ENCODE measurements at places on chromosomes 11 and 22.

DNA sequence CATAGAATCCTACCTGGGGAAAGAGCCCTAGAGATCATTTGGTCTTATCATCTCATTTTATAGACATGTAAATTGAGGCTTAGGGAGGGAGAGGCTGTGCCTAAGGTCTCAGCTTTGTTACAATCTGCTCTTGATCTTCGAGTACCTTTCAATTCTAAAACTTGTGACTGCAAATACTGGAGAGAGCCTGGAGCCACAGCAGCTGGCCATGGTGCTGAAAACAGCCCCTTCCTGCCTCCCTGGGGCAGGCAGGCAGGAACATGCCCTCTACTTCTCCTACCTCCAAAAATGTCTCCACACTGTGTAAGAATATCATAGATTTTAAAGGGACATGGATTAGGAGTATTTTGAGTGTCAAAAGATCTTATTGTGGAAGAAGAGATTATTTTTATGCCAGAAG, 52.2 kb downstream of the C22orf42 start:
- no peak for DNase-seq

GRCh38 chr22:42860968-42861367, 3.9 kb upstream of the ARFGAP3 start:
- no peak for DNase-seq

DNA sequence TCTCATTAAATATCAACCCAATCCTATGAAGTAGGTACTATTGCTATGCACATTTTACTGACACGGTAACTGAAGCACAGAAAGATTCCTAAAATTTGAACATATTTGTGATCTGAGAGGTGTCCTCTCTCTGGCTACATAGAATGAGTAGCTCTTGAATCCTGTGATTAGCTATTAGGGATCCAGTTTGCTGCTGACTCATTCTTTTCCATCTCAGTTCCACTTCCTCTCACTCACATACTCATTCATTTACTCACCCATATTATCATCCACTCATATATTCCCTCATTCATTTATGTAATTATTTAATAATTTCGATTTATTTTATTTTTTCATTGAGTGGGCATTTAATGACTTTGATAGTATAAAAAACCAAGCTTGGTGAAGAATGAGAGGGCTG, 42.7 kb downstream of the OR5B17 start:
- no peak for DNase-seq

- DNase-seq: no peak
These were observed 3.2 kb downstream of the NELL1 start for GRCh38 chr11:20672575-20672974.

- DNase-seq: peak; percentile 9
These were observed 62.1 kb upstream of the NUP50 start for GRCh38 chr22:45101515-45102227.

DNA sequence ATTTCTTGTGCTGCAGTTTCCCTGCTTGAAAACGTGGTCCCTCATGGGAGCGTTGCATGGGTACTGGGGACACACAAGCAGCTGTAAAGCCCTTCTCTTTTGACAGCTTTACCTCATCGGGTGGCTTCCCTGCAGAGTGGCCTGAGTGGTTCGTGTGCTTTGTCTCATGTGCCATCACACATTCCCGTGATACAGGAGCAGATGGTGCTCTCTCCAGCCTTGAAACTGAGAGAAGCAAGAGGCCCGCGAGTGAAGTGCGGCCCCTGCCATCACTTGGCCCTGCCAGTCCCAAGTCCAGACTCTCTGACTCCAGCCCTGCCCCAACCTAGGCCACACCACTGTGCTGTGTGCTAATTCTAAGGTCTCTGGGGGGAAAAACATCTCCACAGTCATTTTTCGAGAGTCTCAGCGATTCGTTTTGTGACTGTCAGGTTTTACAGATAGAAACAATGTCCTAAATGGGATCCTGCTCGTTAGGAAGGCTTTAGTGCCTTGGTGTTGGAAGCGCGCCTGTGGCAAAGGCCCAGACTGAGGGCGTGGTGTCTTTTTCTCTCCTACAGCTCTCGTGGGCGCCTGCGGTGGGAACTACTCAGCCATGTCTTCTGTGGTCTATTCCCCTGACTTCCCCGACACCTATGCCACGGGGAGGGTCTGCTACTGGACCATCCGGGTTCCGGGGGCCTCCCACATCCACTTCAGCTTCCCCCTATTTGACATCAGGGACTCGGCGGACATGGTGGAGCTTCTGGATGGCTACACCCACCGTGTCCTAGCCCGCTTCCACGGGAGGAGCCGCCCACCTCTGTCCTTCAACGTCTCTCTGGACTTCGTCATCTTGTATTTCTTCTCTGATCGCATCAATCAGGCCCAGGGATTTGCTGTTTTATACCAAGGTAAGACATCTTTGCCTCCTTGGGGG, 64.2 kb downstream of the KREMEN1 start:
- no peak for DNase-seq

DNA sequence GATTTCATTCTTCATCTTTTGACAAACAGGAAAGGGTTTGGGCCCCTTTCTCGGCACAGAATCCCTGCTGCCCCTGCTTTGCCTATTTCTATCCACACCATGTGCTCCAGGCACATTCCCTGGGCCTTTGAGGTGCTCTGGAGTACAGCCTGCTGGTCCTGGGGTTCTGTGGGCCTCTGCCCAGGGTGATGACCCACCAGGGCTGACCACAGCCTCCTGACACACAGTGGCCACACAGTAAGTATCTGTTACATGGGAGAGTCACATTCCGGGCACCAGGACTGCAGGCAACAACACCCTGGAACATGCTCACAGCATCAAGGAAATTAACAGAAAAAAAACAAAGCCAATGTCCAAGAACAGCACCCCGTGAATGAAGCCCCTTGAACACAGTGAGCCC, 39.1 kb downstream of the SCUBE2 start:
- no peak for DNase-seq

DNA sequence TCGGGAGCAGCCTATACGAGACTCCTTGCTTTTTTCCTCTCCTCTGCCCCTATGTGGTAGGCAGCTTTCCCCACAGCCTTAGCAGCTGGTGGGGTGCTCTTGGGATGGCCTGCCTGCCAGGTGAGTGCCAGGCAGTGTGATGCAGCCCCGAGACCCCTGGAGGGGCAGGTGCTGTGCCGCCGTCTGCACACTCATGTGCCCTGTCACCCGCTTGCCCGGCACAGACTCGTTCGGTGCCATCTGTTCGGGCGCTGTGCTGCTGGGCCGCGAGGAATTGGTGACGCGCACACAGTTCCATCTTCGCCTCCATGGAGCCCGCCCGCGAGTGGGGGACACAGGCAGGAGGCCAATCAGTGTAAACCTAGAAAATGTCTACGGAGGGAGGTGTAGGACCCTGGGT, 15.1 kb downstream of the TRMU start:
- no peak for DNase-seq

DNA sequence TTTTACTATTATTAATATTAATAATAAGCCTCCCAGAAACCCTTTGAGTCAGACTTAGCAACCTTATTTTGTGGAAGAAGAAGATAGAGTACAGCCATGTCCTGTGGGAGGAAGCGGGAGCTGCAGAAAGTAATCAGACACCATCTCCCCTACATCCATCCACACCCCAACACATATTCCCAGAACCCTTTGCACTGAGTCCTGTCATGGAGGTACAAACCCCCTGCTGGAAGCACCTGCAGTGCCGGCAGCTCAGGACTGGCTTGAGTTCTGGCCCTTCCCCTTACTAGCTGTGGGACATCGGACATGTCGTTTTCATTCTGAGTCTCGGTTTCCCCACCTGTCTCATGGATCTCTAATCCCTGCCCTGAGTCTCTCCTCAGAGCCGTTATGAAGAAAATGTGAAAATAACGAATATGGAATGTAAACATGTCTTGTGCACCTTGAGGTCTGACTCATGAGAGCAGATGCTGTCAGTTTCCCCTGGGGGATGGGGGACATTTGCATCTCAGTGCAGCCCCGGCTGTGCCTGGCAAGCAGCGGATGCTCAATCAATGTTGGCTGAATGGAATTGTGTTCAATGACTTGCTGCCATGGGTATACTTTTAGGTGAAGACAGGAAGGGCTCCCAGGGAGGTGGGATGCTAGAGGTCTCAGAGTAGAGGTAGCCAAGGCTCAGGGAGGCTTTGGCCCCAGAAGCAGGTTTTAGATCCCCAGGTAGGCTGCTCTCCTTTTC, 45.4 kb downstream of the TP53I11 start:
- DNase-seq: no peak

- DNase-seq: no peak
These were observed 25.6 kb downstream of the TBX1 start for GRCh38 chr22:19786264-19786585.

GRCh38 chr11:128803449-128804245, 63.4 kb downstream of the KCNJ1 start:
- DNase-seq: no peak

- DNase-seq: no peak
These were observed 30.5 kb upstream of the PPARA start for GRCh38 chr22:46119729-46120419.

- DNase-seq: peak; percentile 9
These were observed 56.8 kb downstream of the SLC1A2 start for GRCh38 chr11:35362521-35362980.

DNA sequence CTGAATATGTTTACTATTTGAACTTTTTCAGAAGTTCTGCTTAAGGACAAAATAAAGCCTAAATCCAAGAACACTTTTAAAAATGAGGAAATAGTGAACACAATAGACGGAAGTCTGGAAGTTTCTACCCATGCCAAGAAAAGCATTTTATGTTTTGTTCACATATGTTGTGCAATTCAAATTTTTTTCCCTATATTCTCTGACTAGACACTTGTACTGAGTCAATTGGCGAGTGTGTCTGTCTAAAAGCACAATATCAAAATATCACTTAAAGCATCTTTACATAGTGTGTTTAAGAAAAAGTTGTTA, 29.2 kb downstream of the INCENP start:
- DNase-seq: no peak

DNA sequence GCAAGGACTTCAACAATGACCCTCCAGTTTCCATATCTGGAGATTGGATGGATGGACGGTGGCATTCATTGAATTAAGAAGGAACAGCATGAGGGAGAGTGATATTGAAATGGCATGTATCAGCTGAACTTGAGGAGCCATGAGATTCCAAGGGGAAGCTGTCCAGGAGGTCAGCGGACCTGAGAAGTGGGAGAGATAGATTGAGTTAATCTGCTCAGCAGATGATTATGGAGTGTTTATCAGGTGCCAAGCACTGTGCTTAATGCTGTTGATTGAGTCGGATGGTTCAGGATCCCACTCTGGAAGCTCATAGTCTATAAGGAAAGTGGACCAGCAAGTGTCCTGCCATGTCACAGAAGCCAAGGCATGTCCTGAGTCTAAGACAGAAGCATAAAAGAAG, 581.3 kb downstream of the INSC start:
- no peak for DNase-seq

DNA sequence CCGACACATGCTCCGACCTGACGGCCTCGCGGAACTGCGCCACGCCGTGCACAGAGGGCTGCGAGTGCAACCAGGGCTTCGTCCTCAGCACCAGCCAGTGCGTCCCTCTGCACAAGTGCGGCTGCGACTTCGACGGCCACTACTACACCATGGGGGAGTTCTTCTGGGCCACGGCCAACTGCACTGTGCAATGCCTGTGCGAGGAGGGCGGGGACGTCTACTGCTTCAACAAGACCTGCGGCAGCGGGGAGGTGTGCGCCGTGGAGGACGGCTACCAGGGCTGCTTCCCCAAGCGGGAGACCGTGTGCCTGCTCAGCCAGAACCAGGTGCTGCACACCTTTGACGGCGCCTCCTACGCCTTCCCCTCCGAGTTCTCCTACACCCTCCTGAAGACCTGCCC, 26.8 kb downstream of the TECTA start:
- no peak for DNase-seq

DNA sequence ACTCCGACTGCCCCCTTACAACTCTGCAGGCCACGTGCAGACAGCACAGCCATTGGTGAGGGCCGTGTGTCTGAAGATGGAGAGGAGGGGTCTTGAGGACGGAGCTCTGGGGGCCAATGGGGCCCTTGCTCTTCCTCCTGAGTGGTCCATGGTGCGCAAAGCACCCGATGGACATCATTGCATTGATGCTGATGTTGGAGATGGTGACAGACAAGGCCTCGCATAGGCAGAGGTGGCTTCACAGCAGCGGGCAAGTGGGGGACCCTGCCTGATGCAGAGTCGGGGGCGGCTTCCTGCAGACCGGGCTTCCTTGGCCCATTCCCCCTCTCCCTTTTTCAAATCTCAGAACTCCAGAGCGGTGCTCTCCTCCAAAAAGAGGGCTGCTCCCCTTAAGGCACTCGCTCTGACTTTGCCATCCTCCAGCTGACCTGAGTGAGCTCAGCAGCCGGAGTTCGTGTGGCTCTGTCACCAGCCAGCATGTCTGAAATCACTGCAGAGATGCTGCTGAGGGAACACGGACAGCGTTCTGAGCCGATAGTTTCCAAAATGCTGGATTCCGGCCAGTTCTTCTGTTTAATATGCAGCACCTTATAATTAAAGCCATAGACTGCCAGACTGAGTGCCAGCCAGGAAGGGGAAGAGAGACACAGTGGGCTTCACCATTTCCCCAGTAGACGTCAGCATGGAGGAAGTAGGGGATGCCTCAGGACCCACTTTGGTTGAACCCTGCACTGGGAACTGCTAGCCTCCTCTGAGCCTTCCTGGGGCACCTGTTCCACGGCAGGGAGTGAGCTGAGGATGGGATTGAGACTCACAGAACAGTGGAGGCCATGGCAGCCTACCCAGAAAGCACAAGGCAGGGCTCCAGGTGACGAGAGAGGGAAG, 278.2 kb downstream of the BRD1 start:
- DNase-seq: no peak

- DNase-seq: peak; percentile 48
These were observed 60.0 kb downstream of the MYO7A start for GRCh38 chr11:77187776-77188632.

DNA sequence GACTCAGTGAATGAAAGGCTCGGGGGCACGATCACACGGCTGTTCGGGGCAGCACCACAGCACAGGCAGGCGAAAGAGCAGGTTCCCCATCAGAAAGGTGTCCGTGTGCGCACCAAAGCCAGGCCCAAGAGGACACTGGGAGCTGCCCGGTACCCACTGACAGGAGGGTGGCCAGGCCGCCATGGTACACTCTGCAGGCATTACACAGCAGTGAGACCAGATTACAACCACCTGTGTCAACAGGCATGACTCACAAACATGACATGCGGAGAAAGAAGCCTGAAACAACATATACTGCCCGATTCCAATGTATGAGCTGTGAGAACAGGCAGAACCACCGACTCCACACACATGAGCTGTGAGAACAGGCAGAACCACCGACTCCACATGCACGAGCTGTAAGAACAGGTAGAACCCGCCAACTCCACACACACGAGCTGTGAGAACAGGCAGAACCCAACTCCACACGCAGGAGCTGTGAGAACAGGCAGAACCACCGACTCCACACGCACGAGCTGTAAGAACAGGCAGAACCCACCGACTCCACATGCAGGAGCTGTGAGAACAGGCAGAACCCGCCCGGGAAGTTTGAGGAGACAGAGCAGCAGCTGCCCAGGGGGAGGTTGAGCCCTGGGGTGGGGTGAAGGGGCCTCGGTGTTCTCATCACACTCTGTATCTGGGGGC, 32.6 kb downstream of the KIAA0930 start:
- DNase-seq: no peak

- no peak for DNase-seq
These were observed 24.1 kb upstream of the CLNS1A start for GRCh38 chr11:77661670-77662069.

- DNase-seq: no peak
These were observed 19.1 kb downstream of the ARHGAP42 start for GRCh38 chr11:100706179-100706578.

- DNase-seq: no peak
These were observed 15.6 kb upstream of the NECTIN1 start for GRCh38 chr11:119744577-119744976.

Data from CD4-positive, alpha-beta T cell (primary cell).